ENCODE measurements at places on chromosomes 11 and 22.

- no peak for DNase-seq
These were observed 4.0 kb downstream of the ARL14EP start for GRCh38 chr11:30326906-30327305.

GRCh38 chr11:37026741-37027140 lies 428.7 kb upstream of the RAG2 start:
- no peak for DNase-seq

DNA sequence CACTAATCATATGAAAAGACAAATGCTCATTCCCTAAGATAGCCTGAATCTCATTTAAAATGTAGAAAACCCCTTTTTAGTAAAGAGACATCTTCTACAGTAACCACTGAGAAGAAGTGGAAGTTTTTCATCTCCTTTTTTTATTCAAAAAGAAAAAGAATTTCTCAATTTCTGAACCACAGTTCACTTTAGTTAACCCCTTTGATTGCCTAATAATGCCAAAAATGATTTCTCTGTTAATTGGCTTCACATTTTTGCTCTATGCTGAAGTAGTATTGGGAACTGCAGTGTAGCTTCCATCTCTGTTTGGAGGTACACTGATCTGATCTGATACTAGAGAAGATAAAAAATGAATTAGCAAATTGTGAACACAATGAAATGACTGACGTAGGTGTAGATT lies 58.3 kb downstream of the CD44 start:
- no peak for DNase-seq

GRCh38 chr11:130783323-130783722 lies 133.0 kb downstream of the SNX19 start:
- DNase-seq = no peak

DNA sequence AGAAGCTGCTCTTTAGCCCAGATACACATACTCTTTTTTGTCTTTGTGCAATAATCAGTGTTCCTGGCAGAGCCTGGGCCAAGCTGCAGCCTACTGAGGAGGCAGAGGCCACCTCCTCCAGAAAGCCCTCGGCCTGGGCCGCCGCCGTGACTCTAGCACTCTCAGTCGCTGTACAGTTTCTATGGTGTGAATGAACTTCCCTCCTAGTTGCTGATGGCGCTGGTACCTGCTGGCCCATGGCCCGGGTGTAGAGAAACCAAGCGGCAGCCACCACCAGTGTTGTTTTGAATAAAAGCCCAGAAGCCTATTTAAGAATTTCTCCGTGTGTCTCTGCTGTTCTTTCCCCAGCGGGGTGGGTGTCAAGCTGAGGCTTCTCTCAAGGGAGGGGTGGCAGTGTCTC lies 118.9 kb downstream of the CACNA1I start:
- no peak for DNase-seq

DNA sequence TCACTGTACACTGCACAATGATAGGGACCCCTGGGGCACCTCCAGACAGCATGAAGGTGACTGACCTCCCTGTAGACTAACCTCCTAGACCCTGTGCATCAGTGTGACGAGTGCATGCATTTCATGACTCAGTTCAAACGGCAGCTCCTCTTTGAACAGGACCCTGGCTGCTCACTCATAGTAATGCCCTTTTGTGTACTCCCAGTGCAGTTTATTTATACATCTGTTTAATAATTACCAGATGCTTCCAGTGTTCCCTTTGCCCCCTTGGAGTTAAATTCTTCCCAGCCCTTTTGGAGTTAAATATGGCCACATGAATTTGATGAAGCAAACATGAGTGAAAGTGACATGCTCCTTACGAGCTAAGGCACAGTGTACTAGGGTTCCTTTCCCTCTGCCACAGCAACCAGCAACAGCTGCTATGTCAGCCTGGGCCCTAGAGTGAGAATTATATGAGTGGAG lies 72.4 kb downstream of the PANX1 start:
- DNase-seq = no peak

- DNase-seq = no peak
These were observed 611.1 kb downstream of the BRD1 start for GRCh38 chr22:49216579-49216978.

DNA sequence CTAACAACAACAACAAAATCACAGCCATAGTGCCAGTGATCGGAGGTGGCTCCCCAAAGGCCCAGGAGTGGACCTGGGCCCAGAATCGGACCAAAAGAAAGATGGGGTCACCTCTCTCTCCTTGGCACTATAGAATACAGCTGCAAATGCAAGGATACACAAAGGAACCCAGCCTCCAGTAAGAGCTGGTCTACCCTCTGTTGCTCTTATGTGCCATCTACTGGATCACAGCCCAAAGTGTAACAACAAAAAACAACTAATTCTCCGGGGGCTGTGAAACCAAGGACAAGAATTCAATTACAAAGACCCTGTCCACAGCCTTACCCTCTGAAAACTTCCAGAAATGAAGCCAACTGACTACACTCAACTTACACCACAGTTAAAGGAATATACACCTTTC lies 21.6 kb downstream of the OR8G5 start:
- no peak for DNase-seq

GRCh38 chr11:134562941-134563471 lies 151.0 kb upstream of the B3GAT1 start:
- DNase-seq = no peak

DNA sequence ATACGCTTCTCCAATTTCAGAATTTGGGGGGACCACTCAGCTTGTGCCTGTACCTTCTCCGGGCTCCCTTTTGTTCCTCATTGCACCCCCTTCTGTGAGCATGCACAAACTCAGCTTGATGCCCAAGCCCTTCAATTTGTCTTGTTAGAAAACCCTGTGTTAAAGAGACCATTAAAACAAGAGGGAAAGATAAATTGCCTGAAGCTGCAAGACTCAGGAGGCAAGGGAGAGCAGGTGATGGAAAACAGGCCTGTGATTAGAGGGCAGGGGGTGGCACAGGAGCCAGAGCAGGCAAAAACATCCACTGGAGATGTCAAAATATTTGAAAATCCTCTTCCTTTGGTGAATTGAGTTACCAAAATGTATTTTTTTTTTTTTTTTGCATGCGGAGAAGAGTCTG lies 121.7 kb downstream of the MIAT start:
- DNase-seq = no peak

Data from stimulated activated CD4-positive, alpha-beta T cell treated with anti-CD3 and anti-CD28 coated beads, Interleukin-2, amount 100 ng/mL, for 24 hours (primary cell).